ENCODE measurements at places on chromosomes 4 and X.

- DNase-seq, result no peak
Measured at GRCh38 chrX:45449982-45450381, 249.3 kb upstream of the DIPK2B start.

- no peak for DNase-seq
Measured at GRCh38 chr4:113783701-113784100, 22.2 kb upstream of the CAMK2D start.

- DNase-seq, result peak; percentile 72
Measured at GRCh38 chrX:74419864-74420195, 1.5 kb upstream of the SLC16A2 start.

DNA sequence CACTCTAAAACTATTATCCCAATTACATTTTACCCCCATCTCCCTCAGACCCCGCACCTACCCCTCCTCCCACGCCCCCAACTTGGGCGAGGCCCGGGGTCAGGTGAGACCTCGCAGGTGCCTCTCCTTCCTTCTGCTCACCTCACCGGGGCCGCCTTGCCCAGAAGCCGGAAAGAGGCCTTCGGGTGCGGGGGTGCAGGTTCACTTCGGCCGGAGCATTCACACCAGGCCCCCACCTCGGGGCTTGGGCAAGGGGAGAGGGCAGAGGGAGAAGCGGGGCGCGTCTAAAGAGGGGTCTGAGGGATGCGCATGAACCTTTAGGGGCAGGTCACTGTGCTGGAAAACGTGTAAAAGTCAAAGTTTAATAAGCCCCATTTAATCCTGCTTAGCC lies 427 bp downstream of the ZNF182 start:
- no peak for DNase-seq

DNA sequence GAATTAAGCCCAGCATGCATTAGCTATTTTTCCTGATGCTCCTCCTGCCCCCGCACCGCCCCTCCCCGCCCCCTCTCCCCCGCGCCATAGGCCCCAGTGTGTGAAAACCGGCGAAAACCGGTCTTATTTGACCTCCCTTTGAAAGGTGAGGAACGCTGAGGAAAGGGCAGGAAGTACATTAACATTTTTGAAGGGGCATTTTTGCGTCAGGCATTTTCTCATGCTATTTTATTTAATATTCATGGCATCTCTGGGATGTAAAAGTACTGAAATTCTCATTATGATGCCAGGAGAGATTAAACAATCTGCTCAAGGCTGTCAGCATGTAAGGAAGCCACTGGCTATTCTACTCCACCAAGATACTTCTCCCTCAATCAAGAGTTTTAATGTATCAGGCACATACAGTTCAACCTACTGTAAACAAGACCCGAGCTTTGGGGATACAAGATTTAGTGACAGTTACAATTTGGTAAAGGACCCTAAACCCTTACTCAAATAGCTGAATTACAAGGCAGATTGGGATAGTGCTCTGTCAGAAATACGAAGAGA lies 1.2 kb upstream of the NMU start:
- DNase-seq, result peak; percentile 31

GRCh38 chr4:176236946-176237345 lies 32.1 kb downstream of the ASB5 start:
- no peak for DNase-seq

DNA sequence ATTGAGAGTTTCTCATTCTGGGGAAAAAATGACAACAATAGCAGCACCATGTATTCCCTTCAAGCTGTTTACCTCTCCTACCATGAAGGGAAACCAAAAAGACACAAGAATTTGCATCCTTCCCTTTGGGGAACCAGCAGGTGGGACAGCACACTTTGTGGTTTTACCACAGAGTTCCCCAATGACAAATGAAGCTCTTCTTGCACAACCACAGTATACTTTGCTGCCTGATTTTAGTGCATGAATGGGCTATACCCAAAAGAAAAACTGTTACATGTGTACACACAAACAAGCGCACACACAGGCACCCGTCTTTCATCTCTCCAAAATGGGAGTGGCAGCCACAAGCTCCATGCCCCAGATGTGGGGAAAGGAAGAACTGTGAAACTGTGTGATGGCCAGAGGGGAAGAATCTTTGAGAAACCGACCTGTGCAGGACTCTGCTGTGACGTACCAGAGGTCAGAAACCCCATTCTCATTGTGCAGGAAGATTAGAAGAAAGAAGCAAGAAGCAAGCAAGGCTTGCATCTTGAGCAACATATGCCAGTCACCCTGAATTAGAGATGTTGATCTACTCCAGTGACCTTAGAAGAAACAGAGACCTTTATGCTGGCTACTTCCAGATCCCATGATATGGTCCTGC lies 2.7 kb upstream of the MAML3 start:
- no peak for DNase-seq

- no peak for DNase-seq
Measured at GRCh38 chr4:138428611-138429010, 186.5 kb upstream of the SLC7A11 start.

- no peak for DNase-seq
Measured at GRCh38 chrX:136635235-136635634, 12.7 kb upstream of the CD40LG start.

DNA sequence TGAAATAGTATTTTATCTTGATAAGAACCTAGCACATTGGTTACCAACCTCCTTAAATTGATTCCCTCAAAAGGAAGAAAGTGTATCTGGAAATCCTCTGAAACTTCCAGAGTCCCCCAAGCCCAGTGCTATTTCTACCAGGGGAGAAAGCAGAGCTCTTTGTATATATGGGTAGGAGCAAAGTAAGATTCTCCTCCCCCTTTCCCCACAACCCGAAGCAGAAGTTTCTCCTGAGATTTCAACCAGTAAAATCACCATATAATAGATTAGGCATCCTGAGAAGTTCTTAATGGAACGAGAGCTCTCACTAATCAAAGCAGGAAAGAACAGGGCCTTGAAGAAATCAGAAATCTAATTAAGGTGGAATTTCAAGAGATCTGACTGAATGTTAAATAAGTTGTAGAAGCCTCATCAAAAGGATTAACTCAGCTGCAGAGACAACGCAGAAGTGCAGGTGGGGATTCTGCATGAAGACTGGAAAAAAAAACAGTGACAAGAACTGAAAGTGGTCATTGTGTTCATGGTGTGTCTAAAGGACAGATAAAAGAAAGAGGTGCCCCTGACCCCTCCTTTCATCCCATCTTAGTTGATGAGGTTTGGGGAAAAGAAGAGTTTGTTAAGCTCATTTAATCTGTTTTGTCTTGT lies 39.1 kb downstream of the VSIG4 start:
- no peak for DNase-seq

DNA sequence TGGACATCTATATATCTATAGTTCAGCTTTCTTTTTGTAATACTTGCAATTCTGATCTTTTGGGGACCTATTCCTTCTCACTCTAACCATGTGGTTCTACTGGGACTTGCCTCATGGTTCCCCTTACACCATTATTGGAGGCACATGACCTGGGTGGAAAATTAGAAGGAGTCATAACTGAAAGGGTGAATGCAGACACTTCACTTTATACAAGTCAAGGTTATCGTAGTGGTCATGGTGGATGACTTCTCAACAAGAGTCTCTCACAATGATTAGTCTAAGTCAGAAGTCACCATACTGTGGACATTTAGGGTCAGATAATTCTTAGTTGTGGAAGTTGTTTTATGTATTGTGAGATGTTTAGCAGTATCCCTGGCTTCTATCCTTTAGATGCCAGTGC lies 10.5 kb upstream of the EIF4E start:
- DNase-seq, result no peak

DNA sequence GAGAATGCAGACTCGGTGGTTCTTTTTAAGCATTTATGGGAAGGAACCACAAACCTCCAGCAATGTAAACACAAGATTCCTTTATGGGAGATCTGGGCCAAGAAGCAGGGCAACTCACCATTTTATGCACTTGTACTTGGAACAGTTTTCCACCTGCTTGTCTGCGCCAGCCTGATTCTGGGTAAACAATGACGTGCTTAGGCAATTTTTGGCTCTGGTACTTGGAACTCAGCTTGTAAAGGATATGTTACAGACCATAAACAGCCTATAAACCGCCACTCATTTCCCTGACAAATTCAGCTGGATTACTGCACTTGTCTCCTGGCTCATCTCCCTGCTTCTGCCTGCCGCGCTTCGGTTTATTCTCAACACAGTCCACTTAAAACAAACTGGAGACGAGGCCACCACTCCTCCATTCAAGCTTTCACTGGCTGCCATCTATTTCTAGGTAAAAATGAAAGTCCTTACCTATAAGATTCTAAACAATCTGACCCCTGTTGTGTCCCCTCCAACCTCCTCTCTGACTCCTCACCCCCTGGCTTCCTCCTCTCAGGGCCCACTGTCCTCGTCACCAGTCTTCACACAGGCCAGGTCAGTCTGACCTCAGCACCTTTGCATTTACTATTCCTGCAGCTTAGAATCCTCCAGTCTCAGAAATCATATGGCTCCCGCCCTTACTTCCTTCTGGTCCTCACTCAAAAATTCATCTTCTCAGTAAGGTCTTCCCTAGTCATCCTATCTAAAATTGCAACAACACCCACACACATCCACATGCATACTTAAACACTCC lies 205.9 kb upstream of the GALNT7 start:
- no peak for DNase-seq

DNA sequence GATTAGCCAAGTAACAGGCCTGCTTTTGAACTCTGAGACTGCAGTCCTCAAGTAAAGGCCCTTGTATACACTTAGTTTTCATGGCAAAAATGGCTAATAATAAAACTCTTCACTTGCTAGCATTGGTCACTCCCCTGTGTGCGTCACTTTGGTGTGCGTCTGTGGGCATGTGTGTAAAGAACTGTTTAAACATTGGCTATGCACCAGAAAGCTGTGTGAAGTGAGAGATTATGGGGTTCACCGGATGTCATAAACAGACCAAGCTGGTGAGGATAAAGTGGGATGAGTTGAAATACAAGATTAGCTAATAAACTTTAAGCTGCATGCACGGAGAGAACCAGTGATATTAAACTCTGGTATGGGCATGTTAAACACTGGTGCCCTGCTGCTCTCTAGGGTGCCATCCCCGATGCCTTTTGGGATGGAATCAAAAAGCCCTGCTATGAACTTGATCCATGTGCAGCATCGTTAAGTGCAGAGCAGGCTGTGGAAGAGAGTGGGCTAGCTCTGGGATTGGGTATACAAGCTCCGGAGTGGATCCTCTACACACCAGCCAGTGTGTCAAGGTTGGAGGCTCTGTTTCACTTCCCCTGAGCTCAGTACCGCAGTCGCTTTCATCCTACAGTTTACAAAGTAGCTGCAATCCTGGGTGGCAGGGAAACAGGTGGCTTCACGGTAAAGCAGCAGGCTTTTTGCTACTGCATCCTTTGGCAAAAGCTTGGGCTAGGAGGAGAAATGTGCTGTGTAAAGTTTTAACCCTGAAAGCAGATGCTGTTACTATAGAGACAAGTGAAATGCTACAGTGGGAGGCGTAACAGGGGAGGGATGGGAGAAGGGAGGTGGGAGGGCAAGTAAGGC lies 108.3 kb upstream of the SLC4A4 start:
- no peak for DNase-seq

GRCh38 chr4:71307729-71308128 lies 31.1 kb upstream of the SLC4A4 start:
- DNase-seq, result no peak

- DNase-seq, result no peak
Measured at GRCh38 chr4:82381661-82382296, 8.0 kb upstream of the HNRNPD start.

DNA sequence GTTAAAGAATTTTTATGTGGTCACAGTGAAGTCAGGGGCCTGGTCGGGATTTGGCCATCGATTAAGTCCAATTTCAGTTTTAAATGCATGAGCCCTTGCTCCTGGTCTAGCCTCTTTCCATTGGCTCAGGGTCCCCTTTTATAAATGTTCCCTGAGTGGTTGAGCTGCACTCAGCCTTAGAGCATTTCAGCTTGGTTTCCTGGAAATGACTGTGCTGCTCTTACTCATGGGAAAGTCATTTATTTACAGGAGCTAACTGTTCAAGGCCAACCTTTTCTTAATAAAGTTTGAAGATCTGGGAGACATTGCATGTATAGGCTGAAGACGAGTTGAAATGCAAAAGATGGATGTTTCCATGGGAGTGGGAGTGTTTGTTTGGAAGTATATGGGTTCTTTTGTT lies 98.8 kb upstream of the CLNK start:
- DNase-seq, result peak; percentile 13

- no peak for DNase-seq
Measured at GRCh38 chrX:115183980-115184379, 5.2 kb upstream of the RBMXL3 start.

Measured in ELF-1 (cell line).